ENCODE measurements at places on chromosomes 5 and 9.

DNA sequence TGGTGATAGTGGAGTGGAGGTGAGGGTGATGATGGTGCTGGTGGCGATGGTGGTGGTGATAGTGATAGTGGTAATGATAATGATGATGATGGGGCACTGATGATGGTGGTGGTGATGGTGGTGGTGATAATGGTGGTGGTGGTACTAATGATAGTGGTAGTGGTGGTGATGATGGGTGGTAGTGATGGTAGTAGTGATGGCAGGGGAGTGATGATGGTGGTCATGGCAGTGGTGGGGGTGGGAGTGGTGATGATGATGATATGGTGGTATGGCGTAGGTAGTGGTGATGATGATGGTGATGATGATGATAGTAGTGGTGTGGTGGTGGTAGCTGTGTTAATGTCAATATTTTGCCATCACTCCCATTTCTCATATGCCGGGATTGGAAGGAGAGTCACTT is 44.5 kb upstream of the ORM1 start:
- no peak for DNase-seq

DNA sequence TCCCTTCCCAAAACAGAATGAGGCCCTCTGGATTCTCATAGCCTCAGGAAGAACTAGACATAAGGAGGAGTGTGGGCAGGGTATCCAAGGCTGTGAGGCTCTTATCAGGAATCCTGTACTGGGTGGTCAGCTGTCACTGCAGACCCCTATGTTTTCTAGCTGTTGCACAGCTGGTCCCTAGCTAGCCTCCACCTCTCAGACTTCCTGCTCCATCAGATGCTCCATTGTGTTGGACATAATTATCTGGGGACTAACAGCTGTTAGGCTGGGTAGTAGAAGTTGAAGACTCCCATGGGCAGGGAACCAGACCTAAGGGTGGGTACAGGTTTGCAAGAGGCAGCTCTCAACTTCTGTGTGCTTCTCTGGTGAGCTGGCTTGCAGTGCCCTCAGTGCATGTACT is 18.4 kb downstream of the FAM219A start:
- no peak for DNase-seq

GRCh38 chr5:57406641-57407040 is 76.0 kb downstream of the ACTBL2 start:
- no peak for DNase-seq

DNA sequence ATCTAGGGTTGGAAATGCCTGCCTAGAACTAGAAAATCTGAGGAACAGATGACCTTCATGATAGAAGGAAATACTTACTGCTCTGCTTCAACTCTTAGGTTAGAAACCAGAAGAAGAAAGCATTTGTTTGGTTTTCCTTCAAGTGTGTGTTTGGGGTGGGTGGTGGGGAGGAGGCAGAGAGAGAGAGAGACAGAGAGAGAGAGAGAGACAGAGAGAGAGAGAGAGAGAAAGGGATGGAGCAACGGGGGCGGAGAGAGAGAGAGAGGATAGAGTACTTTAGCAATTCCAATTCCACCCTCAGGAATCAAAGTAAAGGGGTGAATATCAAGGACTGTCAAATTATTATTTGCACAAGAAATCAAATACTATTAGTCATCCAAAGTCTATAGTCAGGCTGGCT is 29.2 kb upstream of the GCNT4 start:
- DNase-seq = no peak

GRCh38 chr5:150530423-150530822 is 22.5 kb downstream of the NDST1 start:
- DNase-seq = no peak

- DNase-seq = peak; percentile 72
Observed at GRCh38 chr5:125326150-125326510, 579.7 kb upstream of the ZNF608 start.

- DNase-seq = no peak
Observed at GRCh38 chr5:136423944-136424606, 58.7 kb upstream of the TRPC7 start.

DNA sequence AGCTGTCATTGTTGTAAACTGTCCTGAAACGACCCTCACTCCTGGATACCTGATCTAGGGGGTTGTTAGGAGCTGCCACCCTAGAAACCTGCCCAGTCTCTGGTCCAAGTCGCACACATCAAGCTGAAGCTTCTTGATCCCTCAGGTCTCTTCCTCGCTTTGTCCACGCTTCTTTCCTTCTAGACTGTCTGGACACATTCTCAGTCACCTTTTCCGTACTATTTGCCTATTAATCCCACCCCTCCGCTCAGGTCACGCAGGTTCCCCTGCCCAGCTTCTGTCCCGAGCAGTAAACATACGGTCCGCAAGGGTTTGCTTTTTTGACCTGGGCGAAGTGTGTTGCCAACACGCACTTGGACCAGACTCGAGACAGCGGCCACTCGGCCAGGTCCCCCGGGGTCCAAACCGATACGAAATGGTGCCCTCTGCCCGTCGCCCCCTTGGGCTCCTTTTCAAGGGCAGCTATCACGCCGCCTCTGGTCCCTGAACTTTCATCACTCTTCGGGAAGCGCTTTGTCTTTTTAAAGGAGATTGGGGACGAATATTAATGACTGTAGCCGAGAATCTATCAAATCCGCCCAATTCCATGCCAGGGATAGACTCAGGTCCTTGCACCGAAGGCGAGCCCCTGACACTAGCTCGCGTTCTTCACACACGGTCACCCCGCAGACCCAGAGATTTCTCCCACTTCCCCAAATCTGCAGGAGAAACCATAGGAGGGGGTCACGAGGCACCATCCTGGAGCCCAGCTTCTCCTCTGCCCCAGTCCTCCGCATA is 814 bp downstream of the PLCXD3 start:
- peak; percentile 65 for DNase-seq

GRCh38 chr5:42605490-42605889 is 151.1 kb upstream of the CCDC152 start:
- DNase-seq = no peak

- no peak for DNase-seq
Observed at GRCh38 chr5:95759005-95759404, 27.9 kb downstream of the RHOBTB3 start.
